Ovary (tissue), 10 donors: ENCODE measurements at places on chromosomes 1 and 21. TPM values are rescaled to one million over a fixed set of nuclear protein-coding genes. Genes with fewer than 3 reads are reported as not detected.
A peak's percentile ranks its signal among the peaks of the same experiment; 100 is the strongest.

GRCh38 chr1:152497273-152497672 lies 13.3 kb upstream of the LCE5A start:
- no peak overlapping the region for H3K4me3 ChIP-seq
- H3K27ac ChIP-seq = no peak overlapping the region
- no peaks in the 10 kb centered on the region for H3K36me3 ChIP-seq
- no peaks in the 10 kb centered on the region for H3K4me1 ChIP-seq

OR10J1 gene
- total RNA-seq = not detected

RIMS3 gene
- 12.6 TPM for total RNA-seq

C1orf185 gene
- total RNA-seq = not detected

DNA sequence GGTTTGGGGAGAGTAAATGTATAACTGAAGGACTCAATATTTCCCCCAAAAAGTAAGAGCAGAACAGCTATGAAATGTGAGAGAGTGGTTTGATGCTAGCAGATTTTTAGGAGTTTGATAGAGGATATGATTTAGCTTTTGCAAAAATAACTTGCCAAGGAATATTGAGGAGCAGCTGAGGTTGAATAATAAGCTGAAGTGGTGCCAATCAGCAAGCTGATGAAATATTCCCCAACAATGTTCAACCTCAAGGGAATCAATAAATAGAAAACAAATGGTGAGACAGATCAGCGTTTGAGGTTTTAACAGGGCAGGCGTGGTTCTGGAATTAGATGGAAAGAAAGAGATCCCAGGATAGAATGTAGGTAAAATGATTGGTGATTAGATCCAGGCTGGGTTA lies 413.4 kb upstream of the ADAMTS5 start:
- no peak for DNase-seq
- H3K4me1 ChIP-seq = peaks cover 4% of the 10 kb centered on the region
- H3K4me3 ChIP-seq = no peak overlapping the region
- H3K27ac ChIP-seq = no peak overlapping the region

DNA sequence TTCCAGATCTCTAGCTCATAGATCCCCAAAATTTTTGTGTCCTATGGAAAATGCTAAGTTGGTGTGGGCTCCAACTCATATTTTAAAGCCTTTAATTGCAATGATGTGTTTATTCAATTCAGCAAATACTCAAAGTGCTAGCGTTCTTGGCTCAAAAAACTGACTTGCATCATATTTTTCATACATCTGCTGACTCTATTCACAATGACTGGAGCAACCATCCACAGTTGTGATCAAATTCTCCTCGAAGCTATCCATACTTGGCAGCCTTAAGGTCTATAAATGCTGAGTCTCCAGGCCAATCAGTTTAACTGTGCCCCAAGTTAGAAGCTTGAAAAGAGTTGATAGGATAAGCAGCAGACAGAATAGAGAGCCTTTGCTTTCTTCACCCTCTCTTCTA lies 2.9 kb upstream of the ATP1A1 start:
- H3K27ac ChIP-seq = no peak overlapping the region
- H3K27me3 ChIP-seq = no peaks in the 10 kb centered on the region
- H3K4me3 ChIP-seq = no peak overlapping the region
- no peaks in the 10 kb centered on the region for H3K36me3 ChIP-seq

OPTC gene
- not detected for total RNA-seq

TINAGL1 gene
- 39.2 TPM for total RNA-seq

GRCh38 chr1:89489047-89489729 lies 35.4 kb upstream of the LRRC8B start:
- H3K4me3 ChIP-seq = no peak overlapping the region
- no peak for DNase-seq
- H3K27ac ChIP-seq = no peak overlapping the region
- no peaks in the 10 kb centered on the region for H3K4me1 ChIP-seq
- no peaks in the 10 kb centered on the region for H3K27me3 ChIP-seq

DNA sequence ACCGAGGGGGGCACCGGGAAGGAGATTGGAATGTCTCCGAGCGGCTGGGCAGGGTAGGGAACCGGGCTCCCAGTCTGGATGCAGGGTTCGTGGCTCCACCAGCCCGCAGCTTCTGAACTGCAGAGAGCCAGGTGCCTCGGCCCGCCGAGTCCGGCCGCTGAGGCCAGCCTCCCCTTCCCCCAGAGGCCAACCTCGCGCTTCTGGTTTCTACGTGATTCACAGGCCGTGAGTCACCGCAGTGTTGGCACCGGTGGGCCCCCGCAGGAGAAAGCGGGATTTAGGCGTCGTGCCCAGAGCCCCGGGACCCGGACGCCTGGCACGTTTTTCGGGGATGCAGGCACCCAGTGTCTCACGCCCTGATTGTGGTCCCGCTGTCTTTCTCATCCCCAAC lies 458 bp downstream of the CRABP2 start:
- H3K27me3 ChIP-seq = no peaks in the 10 kb centered on the region
- H3K27ac ChIP-seq = no peak overlapping the region
- peak overlapping the region; percentile 43 for H3K4me3 ChIP-seq
- no peaks in the 10 kb centered on the region for H3K36me3 ChIP-seq
- DNase-seq = peak; percentile 80

DNA sequence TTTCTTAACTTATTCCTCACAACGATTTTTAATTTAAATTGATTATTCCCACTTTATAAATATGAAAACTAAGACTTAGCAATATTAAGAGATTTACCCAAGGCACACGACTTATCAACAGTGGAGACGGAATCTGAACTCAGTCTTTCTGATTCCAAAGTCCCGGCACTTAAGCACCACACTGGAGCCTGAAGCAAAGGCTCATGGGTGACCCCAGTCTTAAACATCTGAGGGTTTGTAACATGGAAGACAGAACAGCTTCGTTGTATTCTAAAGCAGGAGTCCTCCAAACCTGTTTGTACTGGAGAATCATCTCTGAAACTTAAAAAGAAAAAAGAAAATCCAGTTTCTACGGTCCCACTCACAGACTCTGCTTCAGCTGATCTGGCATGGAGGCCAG lies 519.5 kb downstream of the SMYD3 start:
- H3K27me3 ChIP-seq = no peaks in the 10 kb centered on the region
- H3K4me1 ChIP-seq = peaks cover 4% of the 10 kb centered on the region
- no peaks in the 10 kb centered on the region for H3K36me3 ChIP-seq
- no peak for DNase-seq
- no peak overlapping the region for H3K4me3 ChIP-seq

DNA sequence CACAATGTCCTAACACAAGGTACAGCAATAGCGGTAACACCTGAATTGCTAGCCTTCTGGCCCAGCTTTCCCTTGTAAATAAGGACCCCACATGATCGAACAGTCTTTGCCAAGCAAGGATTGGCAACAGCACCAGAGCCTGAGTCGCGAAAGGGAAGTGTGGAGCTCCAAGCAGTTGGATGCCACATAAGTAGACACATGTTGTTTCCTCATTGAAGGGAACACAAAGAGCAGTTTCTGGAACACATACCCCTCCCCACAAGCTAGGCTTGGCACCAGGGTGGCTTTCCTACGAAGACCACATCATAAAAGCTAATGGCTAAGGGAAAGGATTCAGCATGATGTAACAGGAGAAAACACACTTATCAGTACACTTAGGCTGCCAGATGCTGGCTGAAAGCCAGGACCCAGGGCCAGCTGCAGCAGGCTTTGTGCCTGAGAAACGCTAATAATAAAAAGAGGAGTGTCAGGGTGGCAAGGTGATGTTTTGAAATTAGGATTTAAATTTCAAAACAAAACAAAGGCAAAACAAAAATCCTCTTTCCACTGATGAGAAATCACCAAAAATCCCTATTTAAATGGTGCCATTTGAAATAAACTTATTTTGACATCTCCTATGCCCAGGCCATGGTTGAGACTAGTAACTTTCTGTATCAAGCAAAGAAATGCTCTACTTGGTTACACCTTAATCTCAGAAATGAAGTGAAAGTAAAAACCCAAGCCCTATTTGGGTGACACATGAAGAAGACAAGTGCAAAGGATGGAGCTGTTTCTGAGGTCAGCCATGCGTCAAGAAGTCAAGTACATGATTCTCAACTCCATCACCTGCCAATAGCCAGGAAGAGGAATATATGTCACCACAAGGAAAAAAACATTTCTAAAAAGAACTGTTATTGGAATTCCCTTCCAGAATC lies 11.9 kb upstream of the CPLANE2 start:
- peak overlapping the region; percentile 82 for H3K27ac ChIP-seq
- no peak overlapping the region for H3K4me3 ChIP-seq
- no peaks in the 10 kb centered on the region for H3K27me3 ChIP-seq
- H3K36me3 ChIP-seq = no peaks in the 10 kb centered on the region

DNA sequence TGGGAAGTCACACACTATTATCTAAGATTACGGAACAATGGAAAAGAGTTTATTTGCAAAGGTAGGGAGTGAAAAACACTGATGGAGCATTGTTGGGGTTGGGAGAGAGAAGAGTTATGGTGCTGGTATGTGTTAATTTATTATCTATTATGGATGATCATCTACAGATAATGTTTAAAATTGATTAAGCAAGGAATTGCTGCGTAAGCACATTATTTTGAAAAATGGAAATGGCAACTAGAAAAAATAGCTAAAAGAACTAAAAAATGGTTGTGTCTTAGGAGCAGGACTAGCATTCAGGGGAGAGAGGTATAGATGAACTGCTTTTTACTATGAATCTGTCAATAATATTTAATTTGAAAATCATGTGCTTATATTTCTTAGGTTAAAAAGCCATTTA lies 16.0 kb upstream of the ACOT11 start:
- no peak for DNase-seq
- H3K36me3 ChIP-seq = no peaks in the 10 kb centered on the region
- H3K27ac ChIP-seq = no peak overlapping the region
- no peaks in the 10 kb centered on the region for H3K27me3 ChIP-seq

YY1AP1 gene
- 88.6 TPM for total RNA-seq

DNA sequence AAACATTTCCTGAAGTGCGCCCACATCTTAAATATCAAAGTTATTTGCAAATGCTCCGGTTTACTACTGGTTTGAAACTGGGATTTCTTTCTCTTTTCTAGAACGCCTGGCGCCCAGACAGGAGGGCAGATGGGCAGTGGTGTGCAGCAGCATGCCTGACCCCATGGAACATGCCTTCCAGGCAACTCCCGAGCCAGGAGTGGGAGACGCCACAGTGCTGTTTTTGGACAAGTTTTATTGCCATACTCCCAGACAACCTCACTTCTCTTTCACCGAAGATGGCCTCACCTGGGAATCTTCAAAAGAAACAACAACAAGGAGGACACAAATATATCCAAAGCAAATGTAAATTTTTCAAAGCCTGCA lies 21.5 kb downstream of the UBE2G2 start:
- no peaks in the 10 kb centered on the region for H3K36me3 ChIP-seq
- no peak overlapping the region for H3K4me3 ChIP-seq
- no peaks in the 10 kb centered on the region for H3K4me1 ChIP-seq
- H3K27me3 ChIP-seq = no peaks in the 10 kb centered on the region
- DNase-seq = no peak

SELENOF gene
- 167 TPM for total RNA-seq

GRCh38 chr1:60535713-60536112 lies 462.1 kb upstream of the C1orf87 start:
- no peak for DNase-seq
- H3K27me3 ChIP-seq = no peaks in the 10 kb centered on the region
- no peaks in the 10 kb centered on the region for H3K36me3 ChIP-seq

GRCh38 chr1:75615613-75616435 lies 4.9 kb upstream of the SLC44A5 start:
- peak overlapping the region; percentile 47 for H3K4me3 ChIP-seq
- H3K36me3 ChIP-seq = no peaks in the 10 kb centered on the region
- H3K27me3 ChIP-seq = no peaks in the 10 kb centered on the region
- peak; percentile 58 for DNase-seq

LIN28A gene
- total RNA-seq = not detected

GRCh38 chr21:42651515-42652401 lies 1.7 kb upstream of the PDE9A start:
- no peak overlapping the region for H3K4me3 ChIP-seq
- H3K36me3 ChIP-seq = no peaks in the 10 kb centered on the region
- DNase-seq = no peak
- H3K4me1 ChIP-seq = peaks cover 2% of the 10 kb centered on the region
- H3K27me3 ChIP-seq = no peaks in the 10 kb centered on the region

PYCR2 gene
- total RNA-seq = 60.5 TPM

DNA sequence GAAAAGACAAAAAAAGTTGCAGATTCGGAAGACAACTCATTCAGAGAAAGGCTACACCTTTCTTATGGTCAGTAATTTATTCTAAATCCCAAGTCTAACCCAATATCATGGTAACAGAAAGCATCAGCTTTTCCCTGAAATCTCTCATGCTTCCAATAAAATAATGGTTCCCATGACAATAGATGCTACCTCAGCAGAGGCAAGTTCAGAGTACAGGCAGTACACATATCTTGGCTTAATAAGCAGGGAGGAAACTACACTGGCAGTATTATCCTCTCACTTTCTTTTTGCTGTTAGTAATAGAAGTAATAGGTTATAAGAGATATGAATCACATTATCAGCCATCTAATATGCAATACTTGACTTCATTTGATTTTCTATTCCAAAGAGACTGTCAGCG lies 137.1 kb downstream of the DPYD start:
- H3K4me1 ChIP-seq = no peaks in the 10 kb centered on the region
- H3K36me3 ChIP-seq = no peaks in the 10 kb centered on the region
- H3K4me3 ChIP-seq = no peak overlapping the region
- no peaks in the 10 kb centered on the region for H3K27me3 ChIP-seq

DNA sequence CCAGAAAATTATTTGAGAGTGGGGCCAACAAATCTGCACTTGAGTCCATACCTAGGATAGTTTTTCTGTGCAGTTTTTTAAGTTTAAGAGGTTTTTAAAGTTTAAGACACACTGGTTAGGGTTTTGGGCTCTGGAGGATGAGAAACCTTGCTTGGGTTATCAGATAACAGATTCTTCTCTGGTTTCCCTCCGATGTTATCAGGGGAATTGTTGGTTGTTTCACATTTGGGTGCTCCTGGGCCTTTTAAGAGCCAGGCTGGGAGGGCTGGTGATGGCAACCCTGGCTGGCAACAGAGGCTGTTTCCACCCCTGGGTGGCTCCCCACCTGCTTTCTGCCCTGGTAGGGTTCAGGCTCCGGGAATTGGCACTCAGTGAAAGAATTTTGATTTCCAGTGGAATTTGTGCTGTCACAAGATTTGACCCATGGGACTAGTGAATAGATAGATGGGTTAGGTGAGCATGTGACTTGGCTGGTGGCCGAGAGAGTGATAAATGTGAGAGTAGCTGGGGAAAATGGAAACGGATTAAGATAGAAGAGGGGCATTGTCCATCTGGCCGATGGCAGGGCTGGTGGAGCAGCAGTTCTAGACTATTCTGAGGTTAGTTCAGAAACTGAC lies 14.8 kb downstream of the VANGL1 start:
- no peaks in the 10 kb centered on the region for H3K27me3 ChIP-seq
- no peak overlapping the region for H3K27ac ChIP-seq
- DNase-seq = no peak
- H3K36me3 ChIP-seq = no peaks in the 10 kb centered on the region
- peaks cover 6% of the 10 kb centered on the region for H3K4me1 ChIP-seq

DNA sequence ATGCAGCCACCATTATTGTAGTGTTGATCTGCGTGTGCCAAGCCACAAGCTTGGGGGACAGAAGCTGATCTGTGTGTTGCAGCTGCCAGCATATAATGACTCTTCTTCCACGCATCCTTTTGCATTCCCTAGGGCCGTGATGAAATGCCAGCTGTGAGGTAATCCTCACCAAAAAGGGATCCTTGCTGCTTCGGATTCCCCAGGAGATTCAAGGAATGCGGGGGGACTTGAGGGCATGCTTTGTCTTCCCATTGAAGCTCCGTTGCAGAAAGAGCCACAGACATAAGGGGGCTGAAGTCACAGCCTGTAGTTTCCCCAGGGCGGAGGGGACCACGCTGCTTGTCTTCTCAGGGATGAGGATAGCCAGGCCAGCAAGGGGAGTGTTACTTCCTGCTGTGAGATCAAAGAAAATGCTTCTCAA lies 281.6 kb upstream of the FMN2 start:
- H3K4me3 ChIP-seq = no peak overlapping the region
- H3K27me3 ChIP-seq = no peaks in the 10 kb centered on the region
- no peaks in the 10 kb centered on the region for H3K36me3 ChIP-seq
- H3K27ac ChIP-seq = no peak overlapping the region

GRCh38 chr1:185241127-185241526 lies 75.9 kb downstream of the IVNS1ABP start:
- no peak overlapping the region for H3K4me3 ChIP-seq
- H3K27me3 ChIP-seq = no peaks in the 10 kb centered on the region
- H3K4me1 ChIP-seq = no peaks in the 10 kb centered on the region
- DNase-seq = no peak
- H3K36me3 ChIP-seq = no peaks in the 10 kb centered on the region
